NAMALWA (cell line): ENCODE measurements at places on chromosomes 7 and 10.

DNA sequence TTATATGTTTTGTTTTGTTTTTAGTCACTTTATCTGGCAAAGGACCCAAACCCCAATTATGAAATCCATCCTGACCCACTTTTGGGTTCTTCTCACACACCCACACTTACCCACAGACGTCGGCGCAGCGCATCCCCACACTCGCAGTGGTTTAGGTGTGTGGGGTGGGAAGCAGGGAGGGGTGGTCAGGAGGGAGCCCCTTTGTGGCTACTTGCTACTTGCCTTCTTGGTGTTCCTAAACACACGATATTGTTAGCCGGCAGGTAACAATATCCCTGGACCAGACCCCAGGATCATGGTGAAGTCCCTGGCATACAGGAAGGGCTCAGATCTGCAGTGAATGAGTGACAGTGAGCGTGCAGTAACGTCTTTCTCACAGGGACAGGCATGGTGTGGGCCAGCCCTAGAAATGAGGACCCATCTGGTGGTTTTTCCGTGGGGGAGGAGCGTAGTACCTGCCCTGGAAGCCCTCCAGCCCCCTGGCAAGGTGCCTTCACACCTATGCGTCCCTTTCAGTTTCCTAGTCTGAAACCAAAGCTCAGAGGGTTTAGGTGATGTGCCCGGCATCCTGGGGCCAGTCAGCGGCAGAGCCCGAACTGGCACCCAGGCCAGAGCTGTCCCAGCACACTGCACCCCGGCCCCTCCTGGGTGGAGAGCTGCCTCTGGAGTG, 4.4 kb downstream of the SPOCK2 start:
- DNase-seq = no peak

DNA sequence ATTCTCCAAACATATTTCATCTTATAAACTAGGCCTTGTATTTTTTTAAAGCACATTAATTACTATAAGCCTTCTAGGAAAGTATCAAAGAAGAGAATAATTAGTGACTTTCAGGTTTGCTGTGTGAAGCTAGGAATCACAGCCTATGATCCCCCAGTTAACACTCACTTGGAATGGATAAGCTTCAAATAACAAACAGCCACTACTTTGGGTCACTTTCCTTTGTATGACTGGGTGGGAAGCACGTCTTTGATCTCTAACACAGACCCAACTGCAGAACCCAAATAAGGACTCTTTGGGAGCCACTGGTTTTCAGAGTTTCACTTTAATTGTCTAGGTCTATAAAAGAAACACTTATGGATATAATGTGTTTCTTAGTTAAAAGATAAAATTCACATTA, 769.3 kb downstream of the MAGI2 start:
- DNase-seq = no peak

DNA sequence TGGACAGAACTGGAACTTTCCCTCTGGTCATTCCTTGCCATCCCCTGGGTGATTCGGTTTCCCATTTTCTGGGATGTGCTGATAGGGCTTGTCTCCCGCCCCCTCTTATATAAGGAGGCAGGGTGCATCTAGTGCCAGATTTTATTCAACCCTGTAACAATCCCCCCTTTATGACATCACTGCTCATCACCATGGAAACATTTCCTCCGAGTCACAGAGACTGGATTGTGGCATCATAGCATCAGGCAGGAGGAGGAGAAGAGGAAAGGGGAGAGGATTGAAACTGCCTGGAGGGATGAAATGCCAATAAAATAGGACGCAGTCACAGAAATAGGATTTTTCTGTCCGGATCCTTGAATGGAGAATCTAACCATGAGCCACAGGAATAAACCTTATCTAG, 25.0 kb downstream of the SORCS3 start:
- DNase-seq = no peak

GRCh38 chr10:30481603-30482002, 47.6 kb downstream of the MAP3K8 start:
- no peak for DNase-seq

DNA sequence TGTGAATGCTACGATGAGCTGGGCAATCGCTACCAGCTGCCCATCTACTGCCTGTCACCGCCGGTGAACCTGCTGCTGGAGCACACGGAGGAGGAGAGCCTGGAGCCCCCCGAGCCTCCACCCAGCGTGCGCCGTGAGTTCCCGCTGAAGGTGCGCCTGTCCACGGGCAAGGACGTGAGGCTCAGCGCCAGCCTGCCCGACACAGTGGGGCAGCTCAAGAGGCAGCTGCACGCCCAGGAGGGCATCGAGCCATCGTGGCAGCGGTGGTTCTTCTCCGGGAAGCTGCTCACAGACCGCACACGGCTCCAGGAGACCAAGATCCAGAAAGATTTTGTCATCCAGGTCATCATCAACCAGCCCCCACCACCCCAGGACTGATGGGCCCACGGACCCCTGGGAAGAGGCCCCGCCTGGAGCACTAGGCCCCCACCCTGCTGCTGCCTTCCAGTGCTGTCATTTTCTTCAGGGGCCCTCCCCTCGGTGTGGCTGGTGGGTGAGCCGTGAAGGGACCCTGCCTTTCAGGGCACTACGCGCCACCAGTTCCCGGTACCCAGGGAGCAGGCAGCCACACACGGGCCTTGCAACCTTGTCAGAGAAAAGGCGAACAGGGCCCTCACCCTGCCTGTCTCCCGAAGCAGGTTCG, 2.3 kb upstream of the ANKRD2 start:
- no peak for DNase-seq

GRCh38 chr10:36373424-36374096, 731.5 kb upstream of the FZD8 start:
- DNase-seq = no peak

GRCh38 chr7:133252506-133252857, 396 bp upstream of the EXOC4 start:
- no peak for DNase-seq

DNA sequence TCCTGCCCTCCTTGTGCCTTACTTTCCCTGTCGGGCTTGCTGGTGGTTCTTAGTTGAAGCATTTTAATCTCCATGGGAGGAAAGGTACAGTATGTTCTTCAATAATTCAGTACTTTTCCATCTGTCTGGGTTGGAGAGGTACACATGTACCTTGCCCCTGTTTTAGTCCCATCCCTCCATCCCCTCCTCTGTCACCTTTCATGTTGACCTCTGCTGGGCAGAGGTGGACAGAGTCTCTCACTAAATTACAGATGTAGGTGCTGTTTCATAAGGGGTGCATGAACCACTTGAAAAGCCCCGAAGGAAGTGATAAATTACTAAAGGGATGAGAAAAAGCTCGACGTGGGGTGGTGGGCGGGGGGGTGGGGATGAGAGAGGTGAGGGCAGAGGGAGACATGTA, 5.4 kb downstream of the AGFG2 start:
- DNase-seq = no peak

GRCh38 chr10:69104994-69105790, 17.3 kb downstream of the SRGN start:
- no peak for DNase-seq

GRCh38 chr10:10499839-10500238, 517.8 kb upstream of the CELF2 start:
- no peak for DNase-seq

DNA sequence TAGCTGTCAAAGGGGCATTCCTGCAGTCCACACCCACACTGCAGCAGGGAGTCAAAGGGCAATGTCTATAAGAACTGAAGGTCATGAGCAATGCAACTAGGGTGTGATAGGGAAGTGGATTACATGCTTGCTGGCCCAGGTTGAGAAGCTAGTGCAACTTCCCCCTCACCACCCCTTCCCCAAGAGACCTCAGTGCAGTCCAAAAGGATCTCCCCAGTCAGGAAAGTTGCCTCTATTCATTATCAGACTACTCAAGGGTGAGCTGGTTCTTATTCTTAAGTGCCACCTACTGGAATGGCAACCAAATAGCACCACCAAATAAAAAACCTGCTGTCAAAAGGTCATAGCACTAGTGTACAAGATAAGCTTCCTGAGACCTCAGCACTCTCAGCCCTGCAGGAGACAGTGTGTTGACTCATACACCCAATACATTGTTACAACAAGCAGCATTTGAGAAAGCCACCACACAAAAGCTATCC, 28.2 kb downstream of the MTERF1 start:
- DNase-seq = peak; percentile 62

- DNase-seq = no peak
Observed at GRCh38 chr10:112959207-112959838, 9.3 kb downstream of the TCF7L2 start.

DNA sequence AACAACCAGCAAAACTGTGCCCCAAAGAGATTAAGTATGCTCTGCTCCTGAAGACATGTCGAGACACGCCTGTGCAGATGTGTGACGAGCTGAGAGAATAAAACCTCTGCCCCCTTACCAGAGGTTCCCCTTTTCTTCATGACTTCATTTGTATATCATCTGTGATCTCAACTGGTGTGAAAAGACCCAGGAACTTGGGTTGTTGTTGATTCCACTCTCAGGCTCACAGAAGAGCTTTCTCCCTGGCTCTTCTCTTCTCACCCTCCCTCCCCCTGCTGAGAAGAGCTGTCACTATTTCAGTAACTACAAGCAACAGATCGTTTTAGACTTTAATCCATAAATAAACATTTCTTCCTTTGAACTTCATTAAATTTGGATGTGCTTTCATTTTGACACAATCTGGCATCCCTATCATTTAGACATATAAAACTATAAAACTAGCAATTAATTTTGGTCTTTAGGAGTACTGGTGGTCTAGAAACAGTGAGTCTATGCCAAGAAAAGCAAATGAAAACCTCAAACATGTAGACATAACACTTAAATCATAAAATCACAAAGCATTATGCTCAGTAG, 179.3 kb upstream of the FZD8 start:
- DNase-seq = peak; percentile 29

DNA sequence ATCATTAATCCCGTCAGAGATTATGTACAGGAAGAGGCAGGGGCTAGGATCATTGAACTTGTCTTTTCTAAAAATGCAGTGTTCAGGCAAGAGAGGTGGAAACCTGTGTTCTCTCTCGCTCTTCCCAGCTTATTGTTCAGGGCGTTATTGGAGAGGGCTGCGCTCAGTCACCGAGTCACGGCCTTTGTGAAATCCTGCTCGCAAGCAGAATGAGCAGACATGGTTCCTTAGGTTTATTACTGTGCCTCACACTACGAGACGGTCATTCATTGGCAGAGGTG, 631 bp upstream of the PRKRIP1 start:
- no peak for DNase-seq

GRCh38 chr7:90980545-90980944, 283.7 kb upstream of the FZD1 start:
- DNase-seq = no peak

DNA sequence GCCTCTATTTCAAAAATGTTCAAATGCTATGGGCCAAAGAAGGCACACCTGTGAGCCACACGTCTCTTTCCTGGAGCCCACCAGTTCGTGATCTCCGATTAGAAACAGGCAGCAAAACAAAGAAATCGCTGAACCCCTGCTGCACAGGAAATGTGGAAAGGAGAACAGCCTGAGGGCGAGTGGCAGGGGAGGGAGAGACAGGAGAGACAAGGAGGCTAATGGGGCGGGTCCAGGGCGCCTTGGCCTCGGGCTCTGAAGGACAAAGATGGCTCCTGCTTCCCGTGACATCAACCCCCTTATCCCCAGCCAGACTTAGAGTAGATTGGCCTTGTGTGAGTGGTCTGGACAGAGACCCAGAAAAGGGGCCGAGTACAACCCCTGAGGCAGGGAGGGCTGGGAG, 62.4 kb upstream of the DOCK1 start:
- no peak for DNase-seq

DNA sequence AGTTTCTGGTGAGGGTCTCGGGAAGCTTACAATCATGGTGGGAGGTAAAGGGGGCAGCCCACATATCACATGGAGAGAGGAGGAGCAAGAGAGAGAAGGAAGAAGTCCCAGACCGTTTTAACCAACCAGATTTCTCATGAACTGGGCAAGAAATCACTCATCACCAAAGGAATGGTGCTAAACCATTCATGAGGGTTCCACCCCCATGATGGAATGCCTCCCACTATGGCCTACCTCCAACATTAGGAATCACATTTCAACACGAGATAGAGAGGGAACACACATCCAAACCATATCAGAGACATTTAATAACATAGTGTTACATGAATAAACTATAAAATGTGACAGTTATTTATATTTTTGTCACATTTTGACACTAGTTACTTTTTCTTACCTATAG, 214.8 kb upstream of the MAGI2 start:
- DNase-seq = no peak
